ENCODE measurements at places on chromosomes 1 and 21.
A peak's percentile ranks its signal among the peaks of the same experiment; 100 is the strongest.

DNA sequence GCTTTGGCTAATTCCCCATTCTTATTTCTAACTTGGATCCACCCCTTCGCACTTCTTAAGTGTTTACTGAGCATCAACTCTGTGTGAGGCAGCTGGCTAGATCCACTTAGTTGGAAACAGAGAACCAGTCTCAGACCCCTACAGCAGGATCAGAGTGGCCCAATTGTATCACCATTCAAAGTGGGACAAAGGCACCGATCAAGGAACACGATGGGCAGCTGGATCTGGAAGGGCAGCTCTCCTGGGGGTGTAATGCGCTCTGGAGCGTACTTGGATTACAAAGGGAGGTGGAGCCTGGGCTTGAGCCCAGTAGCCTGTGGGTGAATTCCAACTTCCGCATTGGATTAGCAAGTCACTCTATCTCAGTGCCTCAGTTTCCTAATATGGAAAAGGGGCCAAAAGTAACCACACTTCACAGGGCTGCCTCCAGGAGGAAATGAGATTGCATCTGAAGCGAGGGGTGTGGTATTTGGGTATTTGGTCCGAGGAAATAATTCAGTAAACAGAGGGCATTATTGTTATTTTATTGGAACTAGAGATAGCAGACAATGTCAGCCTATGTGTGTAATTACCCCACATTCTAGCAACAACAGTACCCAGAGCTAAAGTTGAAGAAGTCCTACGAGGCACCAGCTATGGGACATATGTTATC, 11.9 kb downstream of the ECE1 start:
- DNase-seq, result no peak

GRCh38 chr1:223364685-223365382, 858 bp upstream of the SUSD4 start:
- DNase-seq, result no peak

- no peak for DNase-seq
Measured at GRCh38 chr1:226046240-226046639, 16.3 kb upstream of the H3-3A start.

GRCh38 chr1:212237651-212238050, 47.6 kb upstream of the PPP2R5A start:
- DNase-seq, result no peak

- no peak for DNase-seq
Measured at GRCh38 chr1:169060919-169061639, 45.4 kb upstream of the ATP1B1 start.

DNA sequence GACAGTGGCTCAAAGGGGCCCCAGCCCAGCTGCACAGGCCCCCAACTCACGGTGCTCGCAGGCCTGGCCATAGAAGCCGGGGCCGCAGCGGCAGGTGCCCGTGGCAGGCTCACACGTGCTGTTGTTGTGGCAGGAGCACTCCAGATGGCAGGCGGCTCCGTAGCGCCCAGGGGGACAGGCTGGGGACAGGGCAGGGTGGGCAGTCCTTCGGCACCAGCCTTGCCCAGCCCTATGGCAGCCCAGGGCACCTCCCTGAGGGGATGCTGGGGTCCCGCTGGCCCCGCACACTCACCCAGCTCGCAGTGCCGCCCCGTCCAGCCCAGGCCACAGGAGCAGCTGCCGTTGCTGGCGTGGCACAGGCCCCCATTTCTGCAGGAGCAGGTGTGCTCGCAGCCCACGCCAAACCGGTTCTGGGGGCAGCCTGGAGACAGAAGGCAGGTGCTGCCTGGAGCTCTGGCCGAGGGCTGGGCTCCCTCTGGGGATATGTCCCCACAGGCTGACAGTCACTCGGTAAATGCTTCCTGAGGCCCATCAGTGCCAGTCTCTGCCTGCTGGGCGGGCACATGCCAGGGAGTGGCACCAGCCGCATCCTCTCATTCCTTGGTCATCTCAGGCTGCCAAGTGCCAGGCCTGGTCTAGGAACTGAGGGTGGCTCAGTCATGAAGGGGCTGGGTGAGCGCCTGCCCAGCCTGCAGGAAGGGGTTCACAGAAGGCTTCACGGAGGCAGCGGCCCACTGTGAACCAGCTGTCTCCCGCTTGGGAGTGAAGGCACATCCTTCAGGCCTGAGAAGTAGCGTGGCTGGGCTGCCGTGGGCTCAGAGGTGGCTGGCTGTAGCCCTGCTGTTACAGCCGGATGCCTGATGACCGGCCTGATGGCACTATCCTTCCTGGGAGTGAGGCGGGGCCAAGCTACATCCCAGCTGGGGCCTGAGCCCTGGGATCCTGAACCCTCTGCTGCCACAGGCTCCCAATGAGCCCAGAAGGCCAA, 40.1 kb downstream of the ARHGEF16 start:
- no peak for DNase-seq

DNA sequence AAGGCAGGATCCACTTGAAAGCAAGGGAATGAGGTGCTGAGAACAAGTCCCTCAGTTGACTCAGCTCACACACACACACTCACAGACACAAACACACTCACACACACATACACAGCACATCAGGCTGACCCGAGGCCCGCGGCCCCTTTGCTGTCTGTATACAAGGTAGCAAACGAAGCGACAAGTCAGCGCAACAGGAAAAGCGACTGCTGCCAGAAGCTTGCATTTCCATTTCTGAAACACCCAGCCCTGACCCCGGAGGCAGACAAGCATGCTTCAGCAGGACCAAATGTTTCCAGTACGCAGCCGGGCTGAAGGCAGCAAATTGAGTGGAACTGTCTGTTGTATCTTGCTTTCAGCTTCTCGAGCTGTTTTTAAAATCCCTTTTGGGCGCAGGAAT, 501.6 kb downstream of the NPHP4 start:
- no peak for DNase-seq

DNA sequence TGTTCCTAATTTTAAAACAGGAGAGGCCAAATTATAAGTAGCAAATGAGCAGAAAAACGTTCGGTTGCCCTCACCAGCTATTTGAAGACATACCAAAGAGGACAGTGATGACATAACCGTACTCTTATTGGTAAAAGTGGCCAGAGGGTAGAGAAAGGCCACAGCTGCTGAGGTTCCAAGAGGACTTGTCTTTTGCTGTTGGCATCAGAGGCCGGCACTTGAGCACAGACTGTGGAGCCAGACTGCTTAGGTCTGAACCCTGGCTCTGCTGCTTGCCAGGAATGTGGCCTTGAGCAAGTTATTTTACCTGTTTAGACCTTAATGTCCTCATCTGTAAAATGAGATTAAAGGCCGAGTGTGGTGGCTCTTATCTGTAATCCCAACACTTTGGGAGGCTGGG, 14.9 kb downstream of the ETV3L start:
- DNase-seq, result no peak

- no peak for DNase-seq
Measured at GRCh38 chr1:118960026-118960561, 28.0 kb downstream of the TBX15 start.

- peak; percentile 49 for DNase-seq
Measured at GRCh38 chr1:32073299-32074229, 825 bp downstream of the TMEM39B start.

GRCh38 chr1:158942490-158942889, 11.1 kb downstream of the PYHIN1 start:
- no peak for DNase-seq

DNA sequence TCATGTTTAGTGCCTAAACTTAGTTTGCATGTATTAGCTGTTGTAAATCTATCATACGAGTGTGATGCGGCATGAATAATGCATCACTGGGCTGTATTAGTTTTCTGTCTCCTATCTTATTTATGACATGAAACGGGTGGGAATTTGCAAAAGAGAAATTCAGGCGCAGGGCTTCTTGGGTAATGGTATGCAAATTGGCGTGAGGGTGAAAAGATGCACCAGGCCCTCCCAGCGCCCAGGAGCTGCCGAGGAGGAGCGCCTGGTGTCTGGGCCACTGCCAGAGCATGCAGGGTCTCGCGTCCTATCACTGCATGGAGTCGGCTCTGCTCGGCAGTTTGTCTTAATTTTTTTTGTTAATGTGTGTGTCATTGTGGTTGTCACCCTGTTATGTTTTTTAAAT, 82.9 kb upstream of the ACTL8 start:
- no peak for DNase-seq

DNA sequence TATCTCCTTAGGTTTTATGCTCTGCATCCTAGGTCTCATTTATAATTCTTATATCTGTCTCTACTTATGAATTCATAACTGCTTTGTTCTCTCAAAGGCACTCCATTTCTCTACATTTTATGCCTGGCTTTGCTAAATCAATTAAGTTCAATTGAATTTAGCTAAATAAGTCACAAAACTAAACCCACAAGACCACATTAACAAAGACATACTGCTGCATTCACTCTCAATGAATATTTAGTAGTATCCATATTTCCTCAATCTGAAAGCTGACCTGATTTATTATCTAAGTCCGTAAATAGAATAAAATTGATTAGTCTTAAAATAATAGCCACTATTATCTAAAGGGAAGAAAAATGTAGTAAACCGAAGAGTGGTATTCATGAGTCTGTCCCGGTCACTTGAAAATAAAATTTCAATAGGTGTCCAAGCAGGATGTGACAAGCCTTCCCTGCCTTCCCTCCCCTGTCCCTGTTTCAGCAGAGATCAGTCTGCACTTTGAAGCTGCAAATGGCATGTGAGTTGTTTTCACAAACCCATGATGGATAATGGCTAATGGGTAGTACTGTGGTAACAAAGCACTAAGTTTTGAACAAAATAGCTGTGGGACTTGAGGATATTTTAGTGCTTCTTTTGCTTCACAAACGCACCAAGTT, 295.0 kb upstream of the NCAM2 start:
- DNase-seq, result no peak

GRCh38 chr21:33640697-33641351, 717 bp downstream of the CRYZL1 start:
- no peak for DNase-seq

DNA sequence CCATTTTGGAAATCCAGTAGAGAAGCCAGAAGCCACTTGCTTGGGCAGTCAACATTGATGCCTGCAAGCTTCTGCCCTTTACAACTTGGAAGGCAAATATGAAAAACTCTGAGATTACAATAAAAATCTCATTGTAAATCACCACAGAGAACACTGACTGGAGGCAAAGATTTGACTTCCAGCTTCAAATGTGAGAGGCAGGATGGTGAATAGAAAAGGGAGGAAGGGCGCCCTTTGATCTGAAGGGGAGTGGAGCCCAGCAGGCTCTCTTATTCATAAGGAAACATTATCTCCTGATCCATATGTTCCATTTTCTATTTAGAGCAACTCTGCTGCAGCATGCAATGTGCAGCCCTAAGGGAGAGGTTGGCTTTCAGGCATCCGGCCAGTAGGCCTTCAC, 348.3 kb downstream of the AJAP1 start:
- DNase-seq, result no peak

Data from COLO829 (cell line).